ENCODE measurements at places on chromosomes 2 and 18.

- DNase-seq = no peak
These were observed 753.6 kb upstream of the GCFC2 start for GRCh38 chr2:76464310-76464709.

GRCh38 chr2:20583425-20583881 is 67.4 kb downstream of the HS1BP3 start:
- DNase-seq = no peak

DNA sequence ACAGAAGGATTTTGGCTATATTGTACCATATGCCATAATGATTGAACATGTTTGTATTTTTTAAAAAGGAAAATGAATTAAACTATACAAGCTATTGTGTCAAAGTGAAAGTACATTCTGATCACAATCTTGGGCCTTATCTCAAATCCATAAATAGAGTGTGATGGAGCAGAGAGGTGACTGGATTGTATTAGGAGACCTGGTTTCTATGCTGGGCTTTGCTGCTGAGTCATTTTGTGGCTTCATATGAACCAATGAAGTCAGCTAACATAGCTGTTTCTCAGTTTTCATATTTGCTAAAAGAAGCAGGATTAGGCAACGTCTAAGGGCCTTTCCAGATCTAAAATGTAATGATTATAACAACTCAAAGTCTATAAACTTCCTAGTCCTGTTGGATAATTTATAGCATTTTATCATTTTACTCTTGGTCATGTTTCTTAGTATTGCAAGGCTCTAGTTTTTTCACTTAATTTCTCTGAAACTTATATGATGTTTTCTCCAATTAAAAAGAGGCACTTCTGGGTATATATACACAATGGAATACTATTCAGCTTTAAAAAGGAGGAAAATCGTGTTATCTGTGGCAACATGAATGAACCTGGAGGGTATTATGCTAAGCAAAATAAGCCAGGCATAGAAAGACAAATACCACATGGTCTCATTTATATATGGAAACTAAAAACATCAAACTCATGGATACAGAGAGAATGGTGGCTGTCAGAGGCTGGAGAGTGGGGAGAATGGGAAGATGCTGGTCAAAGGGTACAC is 112.3 kb downstream of the MEP1B start:
- no peak for DNase-seq

DNA sequence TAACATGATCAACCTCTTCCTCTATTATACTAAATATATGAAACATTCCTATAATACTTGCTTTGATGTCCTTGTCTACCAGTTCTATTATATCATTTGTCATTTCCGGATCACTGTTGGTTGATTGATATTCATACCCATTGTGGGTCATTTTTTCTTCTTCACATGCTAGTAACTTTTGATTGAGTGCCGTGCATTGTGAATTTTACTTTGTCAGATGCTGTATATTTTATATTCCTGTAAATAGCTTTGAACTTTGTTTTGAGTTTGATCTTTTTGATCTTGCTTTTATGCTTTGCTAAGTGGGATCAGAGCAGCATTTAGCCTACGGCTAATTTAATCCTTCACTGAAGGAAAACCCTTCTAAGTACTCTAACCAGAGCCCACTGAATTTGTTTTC is 168.9 kb upstream of the RAB6C start:
- no peak for DNase-seq

- DNase-seq = peak; percentile 11
These were observed 4.3 kb upstream of the ASIC4 start for GRCh38 chr2:219509780-219510511.

GRCh38 chr2:238897911-238898311 is 50.0 kb downstream of the TWIST2 start:
- no peak for DNase-seq

- peak; percentile 53 for DNase-seq
These were observed 135.4 kb upstream of the MGAT5 start for GRCh38 chr2:134118279-134119116.

DNA sequence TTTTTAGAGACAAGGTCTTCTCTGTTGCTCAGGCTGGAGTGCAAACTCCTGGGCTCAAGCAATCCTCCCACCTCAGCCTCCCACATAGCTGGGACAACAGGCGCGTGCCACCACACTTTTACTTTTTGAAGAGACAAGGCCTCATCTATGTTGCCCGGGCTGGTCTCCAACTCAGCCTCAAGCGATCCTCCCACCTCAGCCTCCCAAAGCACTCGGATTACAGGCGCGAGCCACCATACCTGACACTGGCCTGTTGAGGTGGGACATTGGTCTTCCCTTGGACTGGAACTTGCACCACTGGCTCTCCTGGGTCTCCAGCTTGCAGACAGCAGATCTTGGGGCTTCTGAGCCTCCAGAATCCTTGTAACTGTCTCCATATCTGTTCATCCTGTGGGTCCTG is 75.6 kb downstream of the NDUFA10 start:
- DNase-seq = no peak

DNA sequence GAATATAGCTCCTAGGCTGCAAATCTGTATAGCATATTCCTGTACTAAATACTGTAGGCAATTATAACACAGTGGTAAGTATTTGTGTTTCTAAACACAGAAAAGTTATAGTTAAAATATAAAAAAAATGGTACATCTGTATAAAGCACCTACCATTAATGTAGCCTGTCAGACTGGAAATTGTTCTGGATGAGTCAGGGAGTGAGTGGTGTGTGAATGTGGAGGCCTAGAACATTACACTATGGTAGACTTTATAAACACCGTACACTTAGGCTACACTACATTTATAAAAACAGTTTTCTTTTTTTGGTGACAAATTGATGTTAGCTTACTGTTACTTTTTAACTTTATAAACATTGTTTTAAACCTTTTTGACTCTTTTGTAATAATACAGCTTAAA is 226.3 kb downstream of the CCDC85A start:
- DNase-seq = no peak

DNA sequence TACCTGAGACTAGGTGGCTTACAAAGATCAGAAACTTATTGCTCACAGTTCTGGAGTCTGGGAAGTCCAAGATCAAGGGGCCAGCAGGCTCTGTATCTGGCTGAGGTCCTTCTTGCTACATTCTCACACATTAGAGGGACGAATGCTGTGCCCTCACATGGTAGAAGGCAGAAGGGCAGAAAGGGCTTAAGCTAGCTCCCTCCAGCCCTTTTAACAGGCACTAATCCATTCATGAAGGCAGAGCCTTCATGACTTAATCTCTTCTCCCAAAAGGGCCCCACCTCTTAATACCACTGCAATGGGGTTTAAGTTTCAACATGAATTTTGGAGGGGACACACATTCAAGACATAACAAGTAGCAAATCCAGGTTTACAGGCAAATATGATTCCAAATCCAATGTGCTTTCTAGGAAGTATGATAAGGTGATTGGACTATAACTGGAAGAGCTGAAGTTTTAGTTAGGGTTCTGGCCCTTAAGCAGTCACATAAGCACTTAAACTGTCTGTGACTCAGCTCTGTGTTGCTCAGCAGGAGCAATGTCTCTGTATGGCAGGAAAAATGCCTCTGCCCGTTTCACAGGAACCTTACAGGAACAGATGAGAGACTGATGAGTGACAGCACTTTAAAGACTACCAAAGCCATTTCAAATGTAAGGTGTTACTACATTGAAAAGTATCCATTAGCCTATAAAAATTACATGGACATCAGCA is 119.6 kb upstream of the PTPRM start:
- no peak for DNase-seq

DNA sequence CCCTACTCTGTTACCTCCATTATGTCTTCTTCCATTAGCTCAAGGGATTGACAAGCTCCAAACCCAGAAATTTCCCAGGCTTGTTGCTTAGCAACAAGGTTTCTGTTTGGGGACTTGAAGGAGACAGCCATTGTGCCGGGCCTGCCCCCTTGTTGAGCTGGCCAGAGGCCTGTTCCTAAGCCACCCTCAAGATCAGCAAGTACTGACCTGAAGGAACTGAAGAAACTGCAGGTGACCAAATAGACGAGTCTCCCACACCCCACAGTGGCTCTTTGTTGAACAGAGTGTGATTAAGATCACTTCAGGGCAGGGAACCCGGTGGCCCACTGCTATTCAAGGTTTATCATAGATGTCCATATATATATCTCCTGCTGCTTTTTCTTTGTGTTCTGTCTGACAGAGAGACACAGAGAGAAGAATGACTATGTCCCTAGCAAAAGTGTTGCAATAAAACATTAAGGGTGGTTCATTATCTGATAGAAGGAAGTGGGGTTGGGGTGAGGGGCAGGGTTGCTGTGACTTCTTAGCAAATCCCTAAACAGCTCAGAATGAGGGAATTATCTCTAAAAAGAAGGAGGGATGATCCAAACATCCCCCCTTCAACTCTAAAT is 69.2 kb downstream of the RNF144A start:
- DNase-seq = no peak

DNA sequence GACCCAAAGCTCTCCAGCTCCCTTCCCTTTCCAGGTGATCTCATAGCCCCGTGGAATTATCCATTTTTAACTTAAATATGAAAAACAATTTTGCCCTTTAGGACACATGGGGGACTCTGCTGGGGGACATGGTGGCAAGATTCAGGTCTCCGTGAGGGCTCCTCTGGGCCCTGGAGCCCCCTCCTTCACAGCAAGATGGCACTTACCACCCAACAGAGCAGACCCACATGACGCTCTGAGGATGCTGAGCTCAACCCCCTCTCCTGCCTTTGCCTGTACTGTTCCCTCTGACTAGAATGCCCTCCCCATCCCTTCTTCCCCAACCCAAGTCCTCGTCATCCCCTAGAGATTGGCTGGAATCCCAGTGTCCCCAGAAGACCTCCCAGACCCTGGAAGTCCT is 17.2 kb downstream of the TEX51 start:
- DNase-seq = no peak

GRCh38 chr2:177394594-177394973 is 2.0 kb downstream of the AGPS start:
- no peak for DNase-seq

DNA sequence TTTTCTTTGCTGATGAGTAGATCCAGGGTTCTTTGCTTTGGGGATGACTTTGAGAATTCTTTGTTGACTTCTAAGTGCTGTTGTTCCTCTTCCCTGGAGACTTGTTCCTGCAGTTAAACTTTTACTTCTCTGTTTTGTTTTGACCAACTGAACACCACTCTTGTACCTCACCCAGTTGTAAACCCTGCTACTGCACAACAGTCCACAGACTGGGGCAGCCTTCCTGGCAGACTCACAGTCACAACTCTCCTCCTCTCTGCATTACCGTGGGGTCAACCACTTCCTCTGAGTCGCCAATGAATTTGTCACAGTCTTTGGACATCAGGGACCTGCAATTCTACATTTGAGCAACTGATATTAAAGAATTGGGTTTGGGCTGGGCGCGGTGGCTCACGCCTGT is 3.8 kb upstream of the SLC8A1 start:
- no peak for DNase-seq

DNA sequence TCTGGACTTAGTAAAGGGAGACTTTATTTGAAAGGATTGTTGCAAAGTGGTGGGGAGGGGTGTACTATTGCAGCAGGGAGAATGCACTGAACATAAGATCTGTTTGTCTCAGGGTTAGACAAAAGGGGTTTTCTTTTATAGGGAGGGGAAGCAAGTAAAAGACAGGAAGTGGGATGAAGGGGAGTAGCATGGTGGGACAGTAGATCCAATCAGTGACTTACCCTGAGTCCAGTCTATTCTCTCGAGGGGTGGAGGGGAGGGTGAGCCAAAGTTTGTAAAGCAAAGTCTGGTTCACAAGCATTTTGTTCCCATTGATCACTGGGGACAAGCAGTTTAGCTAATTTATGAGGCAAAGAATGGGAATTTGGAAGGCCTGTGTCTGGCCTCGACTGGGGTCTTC is 35.0 kb upstream of the CYP27C1 start:
- DNase-seq = no peak

GRCh38 chr18:741931-742512 is 29.6 kb upstream of the ENOSF1 start:
- DNase-seq = no peak

DNA sequence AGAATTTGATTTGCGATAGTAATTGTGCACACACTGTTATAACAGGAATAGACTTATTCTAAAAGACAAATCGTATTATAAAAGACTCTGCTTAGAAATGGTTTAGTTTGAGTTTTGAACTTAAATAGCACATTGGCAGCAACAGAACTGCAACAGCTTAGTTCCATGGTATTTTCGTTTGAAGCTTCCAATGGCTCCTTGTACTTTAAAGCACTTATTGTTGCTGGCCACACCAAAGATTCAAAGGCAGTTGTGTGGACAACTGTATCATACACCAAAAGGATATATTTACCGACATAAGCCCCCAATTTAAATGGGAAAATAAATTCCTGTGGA is 627 bp downstream of the WIPF1 start:
- DNase-seq = no peak

GRCh38 chr2:199310771-199311585 is 146.8 kb downstream of the SATB2 start:
- DNase-seq = no peak

DNA sequence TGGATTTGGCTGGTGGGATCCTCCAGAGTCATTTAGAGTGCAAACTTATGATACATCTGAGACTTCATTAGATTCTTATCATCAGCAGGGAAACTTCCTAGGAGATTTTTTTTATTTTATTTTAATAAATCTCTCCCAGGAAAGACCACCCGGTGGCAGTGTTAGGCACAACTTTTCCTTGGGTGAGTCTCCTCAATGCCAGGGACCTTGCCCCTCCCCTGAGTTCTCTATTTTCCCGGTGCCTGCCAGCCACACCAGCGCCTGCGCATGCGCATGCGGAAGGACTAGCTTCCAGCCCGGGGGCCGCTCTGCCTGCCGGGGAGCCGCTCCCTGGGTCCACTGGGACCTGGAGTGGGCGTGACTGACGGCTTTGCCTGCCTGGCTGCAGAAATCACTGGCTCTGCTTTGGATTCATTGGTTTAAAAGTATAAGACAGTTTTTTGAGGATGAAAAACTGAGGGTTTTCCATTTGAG is 86.6 kb downstream of the TMEM182 start:
- DNase-seq = no peak

DNA sequence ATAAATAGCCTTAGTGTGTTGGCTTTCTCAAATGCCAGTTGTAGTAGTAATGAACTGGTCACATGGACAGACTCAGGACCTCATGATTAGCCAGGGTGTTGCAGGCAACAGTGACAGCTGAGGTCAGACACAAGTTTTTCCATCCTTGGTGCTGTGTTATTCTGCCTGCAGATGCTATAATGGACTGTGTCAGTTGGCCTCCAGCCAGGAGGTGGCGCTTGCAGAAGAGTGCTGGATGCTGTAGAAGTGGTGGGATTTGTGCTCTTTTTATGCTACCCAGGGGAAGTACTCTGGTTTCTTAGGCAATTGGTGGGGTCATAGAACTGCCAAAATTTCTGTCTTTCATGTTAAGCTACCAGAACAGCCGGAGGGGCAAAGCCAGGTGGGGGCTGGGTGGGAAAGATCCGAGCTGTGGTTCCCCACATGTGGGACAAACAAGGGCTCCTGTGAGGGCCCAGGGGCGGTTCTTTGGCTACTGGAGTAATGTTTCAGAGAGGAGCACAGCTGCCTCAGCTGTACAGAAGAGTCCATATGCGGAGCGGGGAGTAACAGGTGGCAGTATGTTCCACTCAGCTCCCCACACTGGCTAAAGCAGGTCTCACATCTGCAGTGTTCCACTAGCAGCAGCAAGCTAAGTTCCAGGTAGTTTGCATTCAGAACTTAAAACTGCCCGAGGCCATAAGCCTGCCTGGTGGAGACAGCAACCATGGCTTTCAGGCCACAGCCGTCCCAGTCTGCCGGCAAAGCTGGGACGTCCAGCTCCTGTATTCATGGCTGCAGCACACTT is 104.4 kb downstream of the GULP1 start:
- DNase-seq = no peak
